ENCODE measurements at places on chromosomes 3 and 15.

GRCh38 chr3:149010504-149010951 is 19.2 kb downstream of the GYG1 start:
- DNase-seq, result no peak

GRCh38 chr15:49747340-49747739 is 126.5 kb downstream of the DTWD1 start:
- no peak for DNase-seq

DNA sequence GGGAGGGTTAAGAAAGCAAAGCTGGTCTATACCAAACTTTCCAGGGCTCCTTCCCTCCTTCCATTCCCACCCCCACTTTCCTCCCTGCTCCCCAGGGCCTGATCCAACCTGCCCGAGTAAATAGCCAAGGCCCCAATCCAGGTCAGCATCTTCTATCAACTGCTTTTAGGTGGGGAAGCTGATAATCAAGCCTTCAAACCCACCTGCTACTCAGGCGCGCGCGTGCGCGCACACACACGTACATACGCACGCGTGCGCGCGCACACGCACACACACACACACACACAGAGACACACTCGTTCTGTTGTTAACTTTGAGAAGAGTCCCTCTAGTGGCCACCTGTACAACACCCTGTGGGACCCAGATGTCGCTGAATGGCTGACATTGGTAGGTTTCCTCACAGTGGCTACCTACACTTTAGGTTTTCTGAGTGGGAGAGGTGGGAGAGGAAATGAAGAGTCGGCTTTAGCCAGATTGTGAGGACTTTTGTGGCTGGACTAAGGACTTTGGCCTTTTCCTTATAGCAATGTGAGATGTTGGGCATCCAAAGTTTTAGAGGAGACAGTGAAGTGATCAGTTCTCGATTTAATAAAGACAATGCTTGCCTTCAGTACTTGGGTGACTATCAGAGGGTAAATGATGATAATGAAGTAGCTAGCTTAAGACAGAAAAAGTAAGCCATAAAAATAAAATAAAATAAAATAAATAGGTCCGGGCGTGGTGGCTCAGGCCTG is 179.9 kb upstream of the C2CD4B start:
- peak; percentile 72 for DNase-seq

DNA sequence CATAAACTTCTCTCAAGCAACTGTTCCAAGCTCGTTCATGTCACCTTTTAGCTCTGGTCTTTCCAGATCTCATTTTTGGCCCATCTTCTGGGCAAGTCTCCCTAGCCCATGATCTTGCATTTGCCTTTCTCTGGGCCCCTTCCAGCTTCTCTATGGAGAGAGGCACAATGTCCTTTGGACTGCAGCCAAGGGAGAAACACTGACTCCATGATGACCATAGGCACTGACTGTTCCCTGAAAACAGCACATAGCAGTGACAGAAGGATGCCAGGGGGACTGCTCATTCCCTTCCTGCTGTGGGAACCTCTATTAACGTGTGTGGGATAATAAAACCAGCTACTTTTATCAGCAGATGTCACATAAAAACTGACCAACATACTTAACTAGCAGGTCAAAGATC is 60.3 kb downstream of the STRIT1 start:
- DNase-seq, result no peak

- DNase-seq, result no peak
Observed at GRCh38 chr3:23781051-23781450, 24.7 kb upstream of the UBE2E1 start.

DNA sequence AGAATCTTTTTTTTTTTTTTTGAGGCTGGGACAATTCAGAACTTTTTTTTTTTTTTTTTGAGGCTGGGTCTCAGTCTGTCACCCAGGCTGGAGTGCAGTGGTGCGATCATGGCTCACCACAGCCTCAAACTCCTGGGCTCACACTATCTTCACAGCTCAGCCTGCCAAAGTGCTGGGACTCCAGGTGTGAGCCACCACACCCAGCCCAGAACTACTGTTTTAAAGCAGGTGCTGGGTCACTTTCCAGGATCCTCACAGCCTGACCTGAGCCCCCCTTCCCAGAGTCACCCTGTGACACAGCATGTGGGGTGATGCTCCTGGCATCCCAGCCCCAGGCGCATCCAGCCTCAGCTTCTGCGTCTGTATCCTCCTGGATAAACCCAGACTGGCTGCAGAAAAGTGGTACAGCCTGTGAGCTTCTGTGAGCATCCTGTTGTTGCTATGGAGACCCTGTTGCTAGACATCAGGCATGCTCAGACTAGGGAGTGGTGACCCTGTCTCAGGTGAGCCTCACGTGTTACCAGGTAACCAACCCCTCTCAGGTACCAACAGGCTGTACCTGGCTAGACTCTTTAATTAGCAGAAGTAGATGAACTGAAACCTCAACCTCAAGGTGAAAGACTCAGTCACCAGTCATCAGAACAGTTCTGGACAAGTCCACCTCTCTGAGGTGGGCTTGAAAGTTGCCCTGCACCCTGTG is 15.0 kb downstream of the KLF13 start:
- DNase-seq, result no peak

DNA sequence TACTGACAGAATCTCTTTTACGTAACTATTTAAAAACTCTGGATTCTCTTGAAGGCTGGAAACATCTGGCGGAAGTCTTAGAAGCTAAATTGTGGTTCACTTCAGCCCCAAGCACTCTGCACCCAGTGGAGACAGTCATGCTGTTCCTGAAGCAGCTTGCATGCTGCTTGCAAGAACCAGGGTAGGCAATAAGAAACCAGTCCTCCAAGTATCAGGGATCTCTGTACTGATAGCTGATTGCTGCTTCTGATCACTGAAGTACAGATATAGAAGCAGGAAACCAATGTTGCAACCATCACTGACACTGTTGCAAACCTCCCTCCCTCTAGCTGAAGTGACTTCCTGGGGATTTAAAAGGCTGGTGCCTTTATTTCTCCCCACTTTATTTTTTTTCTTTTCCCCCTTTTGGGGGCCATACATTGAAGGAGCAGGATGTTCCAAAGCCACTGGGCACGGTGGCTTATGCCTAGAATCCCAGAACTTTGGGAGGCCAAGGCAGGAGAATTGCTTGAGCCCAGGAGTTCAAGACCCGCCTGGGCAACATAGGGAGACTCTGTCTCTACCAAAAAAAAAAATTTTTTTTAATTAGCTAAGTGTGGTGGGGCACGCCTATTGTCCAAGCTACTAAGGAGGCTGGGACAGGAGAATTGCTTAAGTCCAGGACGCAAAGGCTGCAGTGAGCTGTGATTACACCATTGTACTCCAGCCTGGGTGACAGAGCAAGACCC is 15.3 kb downstream of the SPCS1 start:
- DNase-seq, result no peak

- DNase-seq, result peak; percentile 41
Observed at GRCh38 chr3:66572938-66573710, 72.3 kb upstream of the LRIG1 start.

- DNase-seq, result no peak
Observed at GRCh38 chr3:122941228-122942206, 86.0 kb downstream of the SEMA5B start.

DNA sequence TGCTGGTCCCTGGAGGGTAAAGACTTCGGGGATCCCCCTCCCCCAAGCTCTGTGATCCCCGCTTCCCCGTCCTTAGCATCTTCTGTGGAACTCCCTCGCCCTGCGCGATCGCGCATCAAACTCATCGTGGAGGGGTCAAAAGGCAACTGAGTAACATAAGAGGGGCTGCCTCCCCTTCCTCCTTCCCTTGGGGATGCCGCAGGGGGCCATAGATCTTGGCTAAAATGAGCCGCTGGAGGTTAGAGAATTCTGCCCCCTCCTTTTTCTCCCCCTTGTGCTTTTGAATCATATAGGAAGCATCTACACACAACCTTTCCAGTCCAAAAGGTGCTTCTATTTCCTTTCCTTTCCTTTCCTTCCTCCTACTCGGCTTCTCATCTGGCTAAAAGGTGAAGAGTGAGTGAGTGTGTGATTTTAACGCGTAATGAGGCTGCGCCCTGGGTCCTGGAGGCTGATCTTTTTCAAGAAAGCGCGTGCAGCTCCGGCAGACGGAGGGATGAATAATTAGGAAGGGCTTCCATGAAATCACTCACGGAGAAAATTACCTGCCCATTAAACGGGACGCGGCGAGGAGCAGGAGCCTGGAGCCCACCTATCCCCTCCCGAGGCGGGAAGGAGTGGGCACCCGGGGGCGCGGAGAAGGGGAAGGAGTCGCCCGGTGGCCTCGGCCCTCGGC is 831 bp upstream of the ROBO2 start:
- DNase-seq, result peak; percentile 54

- peak; percentile 76 for DNase-seq
Observed at GRCh38 chr3:135966271-135966961, 888 bp downstream of the PPP2R3A start.

- no peak for DNase-seq
Observed at GRCh38 chr3:185532901-185533300, 19.5 kb downstream of the LIPH start.

- DNase-seq, result no peak
Observed at GRCh38 chr3:111799951-111800350, 59.1 kb upstream of the PHLDB2 start.

GRCh38 chr3:62566022-62566557 is 192.7 kb upstream of the FEZF2 start:
- DNase-seq, result no peak

GRCh38 chr3:146421819-146422759 is 47.3 kb downstream of the PLSCR2 start:
- no peak for DNase-seq

DNA sequence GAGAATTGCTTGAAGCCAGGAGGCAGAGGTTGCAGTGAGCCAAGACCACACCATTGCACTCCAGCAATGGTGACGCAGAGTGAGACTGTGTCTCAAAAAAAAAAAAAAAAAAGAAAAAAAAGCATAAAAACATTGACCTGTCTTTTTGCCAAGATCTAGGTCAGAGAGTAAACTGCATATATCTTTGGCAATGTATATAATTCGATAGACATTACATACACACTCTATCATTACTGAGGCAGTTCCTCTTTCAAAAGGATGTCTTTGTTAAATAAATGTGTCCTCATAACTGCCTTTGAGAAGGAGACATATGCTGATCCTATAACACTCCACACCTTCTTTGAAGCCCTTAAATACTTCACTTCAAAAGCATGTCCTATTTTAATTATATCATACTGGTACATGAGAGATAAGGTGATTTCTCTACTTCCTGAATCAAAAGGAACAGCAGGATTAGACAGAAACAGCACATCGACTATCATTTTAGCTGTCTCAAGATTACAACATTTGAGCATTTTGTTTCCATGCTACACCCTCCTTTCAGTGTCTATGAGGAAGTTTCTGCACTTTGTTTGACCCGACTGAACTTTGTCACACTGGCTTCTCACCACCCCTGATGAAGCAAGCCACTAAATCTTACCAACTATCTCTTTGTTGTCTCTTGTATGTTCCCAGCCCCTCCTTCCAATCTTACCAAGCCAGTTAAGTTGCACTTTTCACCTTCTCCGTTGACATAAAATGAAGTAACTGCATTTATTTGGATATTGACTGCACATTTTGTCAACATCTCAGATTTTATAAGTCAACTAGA is 335.8 kb downstream of the MECOM start:
- no peak for DNase-seq

DNA sequence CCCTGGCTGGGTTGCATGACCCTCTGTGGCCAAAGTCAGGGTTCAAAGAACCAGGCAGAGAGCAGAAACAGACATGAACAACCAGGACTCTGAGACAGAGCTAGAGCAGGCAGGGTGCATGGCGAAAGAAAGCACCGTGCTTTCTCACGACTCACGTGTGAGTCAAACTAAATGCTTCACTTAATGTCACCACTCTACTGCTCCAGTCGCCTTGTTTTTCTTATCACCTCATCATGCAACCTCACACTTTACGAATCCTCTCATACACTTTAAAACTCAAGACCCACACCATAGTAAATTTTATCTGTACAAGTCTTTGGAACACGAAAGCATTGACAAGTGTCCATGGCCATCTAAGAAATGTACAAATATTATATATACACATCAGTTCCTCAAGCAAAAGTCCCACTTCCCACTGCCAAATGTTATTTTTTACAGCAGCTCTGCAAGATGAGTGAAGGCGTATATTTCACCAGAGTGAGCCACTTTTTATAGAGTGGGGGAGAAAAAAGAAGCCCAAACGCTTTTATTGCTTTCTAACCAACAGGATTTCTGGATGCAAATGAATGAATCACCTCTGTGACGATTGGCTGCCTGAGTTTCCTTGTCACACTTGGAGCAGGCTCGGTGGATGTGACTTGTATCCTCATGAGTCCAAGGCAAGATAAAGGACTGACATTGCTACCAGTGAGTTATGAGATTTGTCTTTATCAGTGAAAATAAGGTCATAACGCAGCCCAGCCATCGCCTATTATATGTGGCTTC is 16.0 kb upstream of the MEGF11 start:
- DNase-seq, result no peak

- DNase-seq, result peak; percentile 71
Observed at GRCh38 chr3:28575100-28575745, 226.6 kb upstream of the AZI2 start.

DNA sequence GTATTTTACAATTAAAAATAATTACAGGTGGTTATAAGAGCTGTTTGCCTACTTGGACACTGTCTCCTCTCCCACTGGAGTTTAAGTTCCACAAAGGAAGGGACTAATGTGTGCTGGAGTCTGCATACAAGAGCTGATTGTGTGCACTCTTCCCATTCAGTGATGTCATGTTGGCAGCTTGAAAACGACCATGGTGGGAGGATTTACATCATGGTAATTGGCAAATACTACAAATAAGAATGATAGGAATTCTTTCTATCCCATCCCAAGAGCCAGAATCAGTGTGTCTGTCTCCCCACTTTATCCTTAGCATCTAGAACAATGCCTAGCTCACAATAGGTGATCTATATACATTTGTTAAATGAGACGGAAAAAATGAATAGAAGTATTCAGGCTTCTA is 14.1 kb downstream of the ITGA11 start:
- DNase-seq, result no peak

- no peak for DNase-seq
Observed at GRCh38 chr3:43291546-43291945, 5.2 kb downstream of the SNRK start.

DNA sequence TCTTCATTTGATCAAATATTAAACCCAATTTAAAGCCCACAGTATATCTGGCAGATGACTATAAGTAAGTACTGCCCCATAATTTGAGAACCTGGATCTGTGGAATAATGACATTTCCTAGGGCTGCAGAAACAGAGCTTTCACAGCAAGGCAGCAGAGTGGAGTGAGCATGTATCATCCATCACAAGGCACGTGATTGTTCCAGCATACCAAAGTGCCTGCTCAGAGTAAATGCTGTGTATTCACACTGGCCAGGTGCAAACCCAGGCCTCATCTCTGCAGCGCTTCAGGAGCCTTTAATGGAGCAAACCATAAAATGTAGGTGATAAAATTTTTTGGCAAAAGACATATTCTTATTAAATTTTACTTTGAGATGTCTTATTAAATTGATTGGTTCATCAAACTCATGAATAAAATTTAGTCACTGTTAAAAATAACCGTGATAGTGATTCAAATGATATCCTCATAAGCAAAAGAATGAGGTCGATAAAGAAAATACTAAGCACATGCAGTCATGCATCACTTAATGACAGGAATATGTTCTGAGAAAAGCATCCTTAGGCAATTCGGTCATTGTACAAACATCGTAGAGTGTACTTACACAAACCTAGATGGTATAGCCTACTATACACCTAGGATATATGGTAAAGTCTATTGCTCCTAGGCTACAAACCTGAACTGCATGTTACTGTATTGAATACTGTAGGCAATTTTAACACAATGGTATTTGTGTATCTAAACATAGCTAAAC is 99.3 kb upstream of the SLC24A5 start:
- DNase-seq, result no peak
